ENCODE measurements at places on chromosomes 3 and 15.

GRCh38 chr15:98455904-98456303 lies 192.4 kb upstream of the IGF1R start:
- no peak for DNase-seq

DNA sequence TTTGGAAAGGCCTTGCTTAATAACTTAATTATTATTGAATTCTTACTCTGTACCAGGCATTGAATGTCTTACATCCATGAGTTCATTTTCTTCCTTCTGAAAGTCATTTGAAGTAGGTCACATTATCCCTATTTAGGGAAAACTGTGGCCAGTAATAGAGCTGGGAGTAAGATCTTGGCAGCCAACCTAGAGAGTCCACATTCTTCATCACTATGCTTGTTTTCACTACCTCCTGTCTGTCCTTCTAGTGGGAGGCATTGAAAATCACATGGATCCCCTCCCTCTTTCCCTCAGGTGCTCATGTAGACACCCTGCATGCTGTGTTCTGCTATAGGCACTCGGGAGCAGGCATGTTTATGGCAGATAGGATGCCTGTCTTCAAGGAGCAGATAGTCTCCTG lies 154.9 kb downstream of the EBLN2 start:
- DNase-seq: no peak

DNA sequence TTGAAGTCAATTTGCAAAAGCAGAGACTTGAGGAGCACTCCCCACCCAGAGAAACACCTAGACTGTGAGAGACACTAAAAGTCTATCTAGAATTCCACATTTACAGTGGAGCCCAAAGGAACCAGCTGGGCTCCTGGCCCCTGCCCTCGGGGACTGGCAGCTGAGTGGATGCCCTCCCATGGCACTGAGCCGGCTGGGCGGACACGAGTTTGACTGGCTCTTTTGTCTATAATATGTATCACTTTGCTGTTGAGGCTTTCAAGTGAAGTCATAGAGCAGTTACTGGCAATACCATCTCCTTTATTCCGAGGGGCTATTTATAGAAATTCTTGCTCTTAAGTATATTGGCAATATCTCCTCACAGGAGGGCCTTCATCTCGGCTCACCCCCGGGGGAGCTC lies 65.8 kb upstream of the TNFAIP8L3 start:
- DNase-seq: no peak

GRCh38 chr15:58684036-58684710 lies 65.3 kb downstream of the ADAM10 start:
- no peak for DNase-seq

DNA sequence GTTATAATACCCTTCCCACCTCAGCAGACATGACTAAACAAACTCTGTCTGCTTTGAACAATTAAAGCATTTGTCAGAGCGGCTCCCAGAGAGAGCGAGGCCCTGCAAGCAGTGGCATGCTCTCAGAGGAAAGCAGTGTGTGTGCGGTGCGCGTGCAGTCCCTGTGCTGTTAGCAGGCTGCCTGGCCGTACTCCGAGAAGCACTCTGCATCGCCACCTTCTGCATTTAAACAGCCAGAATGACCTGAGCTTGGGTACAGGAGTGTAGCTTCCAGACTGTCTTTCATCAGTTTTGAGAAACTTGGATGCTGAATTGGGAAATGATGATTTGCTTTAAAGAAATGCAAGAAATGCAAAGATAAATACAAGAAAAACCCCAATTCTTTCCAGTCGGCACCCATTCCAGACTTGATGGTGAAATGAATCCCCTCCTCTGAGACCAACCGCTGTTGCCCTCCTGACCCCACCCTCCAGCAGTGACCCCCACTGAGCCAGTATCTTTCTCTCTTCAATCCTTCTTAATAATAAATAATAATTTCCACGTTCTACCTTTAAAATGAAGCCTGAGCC lies 113.5 kb downstream of the VGLL4 start:
- DNase-seq: no peak

DNA sequence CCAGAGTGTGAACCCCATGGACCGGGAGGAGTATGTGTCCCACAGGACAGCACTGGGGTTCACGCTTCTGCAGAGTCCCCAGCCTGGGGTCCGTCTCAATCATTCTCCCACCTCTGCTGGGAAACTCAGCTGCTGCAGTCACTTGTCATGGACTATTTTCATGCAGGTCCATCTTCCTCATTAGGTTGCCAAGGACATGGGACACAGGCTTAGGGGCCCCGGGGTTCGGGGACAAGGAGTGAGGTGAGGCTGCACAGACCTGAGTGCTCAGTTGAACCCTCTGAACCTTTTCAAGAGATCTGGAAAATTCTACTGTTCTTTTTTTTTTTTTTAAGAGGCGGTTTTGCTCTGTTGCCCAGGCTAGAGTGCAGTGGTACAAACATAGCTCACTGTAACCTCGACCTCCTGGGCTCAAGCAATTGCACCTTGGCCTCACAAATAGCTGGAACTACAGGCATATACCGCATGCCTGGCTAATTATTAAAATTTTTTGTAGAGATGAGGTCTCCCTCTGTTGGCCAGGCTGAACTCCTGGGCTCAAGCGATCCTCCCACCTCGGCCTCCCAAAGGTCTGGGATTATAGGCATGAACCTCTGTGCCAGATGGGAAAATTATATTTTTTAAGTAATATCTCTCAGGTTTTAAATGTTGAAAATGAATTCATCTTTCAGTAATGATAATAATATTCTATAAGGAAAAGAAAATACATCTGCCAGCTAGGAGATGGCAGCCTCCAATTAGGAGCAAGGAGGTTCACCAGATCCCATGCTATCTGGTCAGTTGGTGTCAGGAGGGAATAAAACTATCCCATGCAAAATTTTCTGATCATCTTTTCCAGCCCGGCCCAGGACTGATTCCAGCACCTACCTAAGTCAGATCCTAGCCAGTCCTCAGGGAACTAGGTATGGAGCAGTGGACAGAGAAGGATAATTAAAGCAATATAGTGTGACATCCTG lies 45.2 kb downstream of the RPN1 start:
- DNase-seq: no peak

DNA sequence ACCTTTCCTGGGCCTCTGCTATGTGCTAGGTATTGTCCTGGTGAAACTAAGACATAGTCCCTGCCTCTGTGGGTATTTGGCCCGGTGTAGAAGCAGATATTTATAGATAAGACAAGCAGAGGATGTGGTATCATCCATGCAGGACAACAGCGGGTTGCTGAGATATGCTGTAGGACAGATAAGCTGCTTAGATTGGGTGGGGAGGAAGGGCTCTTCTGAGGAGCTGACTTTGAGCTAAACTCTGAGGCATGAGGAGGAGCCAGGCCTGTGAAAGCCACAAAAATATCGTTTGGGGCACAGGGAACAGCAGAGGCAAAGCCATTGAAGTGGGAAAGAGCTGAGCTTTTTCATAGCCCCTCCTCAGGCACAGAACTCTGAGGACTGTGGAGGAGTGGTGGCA lies 492.5 kb upstream of the CFAP20DC start:
- no peak for DNase-seq

GRCh38 chr3:160661660-160662059 lies 15.3 kb upstream of the ARL14 start:
- no peak for DNase-seq

All from WTC11 (cell line).